ENCODE measurements at places on chromosomes 3 and 15. TPM values are rescaled to one million over a fixed set of nuclear protein-coding genes. Genes with fewer than 3 reads are reported as not detected.

Gene ABHD17C
- total RNA-seq = 14.5 TPM

Gene FILIP1L
- total RNA-seq = 11.0 TPM

Gene PGBD4
- 1.6 TPM for total RNA-seq

Gene ALDH1A3
- 302 TPM for total RNA-seq

Gene CYP11A1
- 0.81 TPM for total RNA-seq

Gene PLA2G4E
- total RNA-seq = not detected

Gene CCDC33
- total RNA-seq = not detected

Gene SLC49A4
- total RNA-seq = 38.9 TPM

Gene ADGRG7
- not detected for total RNA-seq

Gene SLC2A2
- under 0.01 TPM for total RNA-seq

Gene CRYBG3
- total RNA-seq = 22.5 TPM

Gene CILP
- total RNA-seq = 2.8 TPM

Gene HTR3E
- not detected for total RNA-seq

Gene TICRR
- 0.65 TPM for total RNA-seq

Gene HRG
- not detected for total RNA-seq
